Left renal pelvis (tissue), 4 donors: ENCODE measurements at places on chromosomes 1 and 21. TPM values are rescaled to one million over a fixed set of nuclear protein-coding genes. Genes with fewer than 3 reads are reported as not detected.

Gene ZNHIT6
- polyA plus RNA-seq, result 35.8 TPM

DNA sequence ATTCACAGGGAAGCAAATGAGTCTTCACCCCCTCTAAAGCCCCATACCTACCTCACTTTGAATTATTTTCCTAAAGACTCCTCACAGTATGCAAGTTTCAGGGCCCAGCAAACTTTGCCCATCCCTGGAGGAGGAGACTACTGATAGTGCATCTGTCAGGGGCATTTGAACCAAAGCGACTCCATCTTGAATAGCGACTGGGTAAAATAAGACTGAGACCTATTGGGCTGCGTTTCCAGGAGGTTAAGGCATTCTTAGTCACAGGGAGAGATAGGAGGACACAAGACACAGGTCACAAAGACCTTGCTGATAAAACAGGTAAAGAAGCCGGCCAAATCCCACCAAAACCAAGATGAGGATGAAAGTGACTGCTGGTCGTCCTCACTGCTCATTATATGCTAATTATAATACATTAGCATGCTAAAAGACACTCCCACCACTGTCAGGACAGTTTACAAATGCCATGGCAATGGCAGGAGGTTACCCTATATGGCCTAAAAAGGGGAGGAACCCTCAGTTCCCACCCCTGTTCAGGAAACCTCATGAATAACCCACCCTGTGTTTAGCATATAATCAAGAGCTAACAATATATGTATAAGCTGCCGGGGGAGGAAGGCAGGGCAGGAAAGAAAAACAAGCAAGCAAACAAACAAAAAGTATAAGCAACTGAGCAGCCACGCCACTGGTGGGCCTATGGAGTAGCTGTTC, 3.3 kb upstream of the PKNOX1 start:
- DNase-seq, result no peak

DNA sequence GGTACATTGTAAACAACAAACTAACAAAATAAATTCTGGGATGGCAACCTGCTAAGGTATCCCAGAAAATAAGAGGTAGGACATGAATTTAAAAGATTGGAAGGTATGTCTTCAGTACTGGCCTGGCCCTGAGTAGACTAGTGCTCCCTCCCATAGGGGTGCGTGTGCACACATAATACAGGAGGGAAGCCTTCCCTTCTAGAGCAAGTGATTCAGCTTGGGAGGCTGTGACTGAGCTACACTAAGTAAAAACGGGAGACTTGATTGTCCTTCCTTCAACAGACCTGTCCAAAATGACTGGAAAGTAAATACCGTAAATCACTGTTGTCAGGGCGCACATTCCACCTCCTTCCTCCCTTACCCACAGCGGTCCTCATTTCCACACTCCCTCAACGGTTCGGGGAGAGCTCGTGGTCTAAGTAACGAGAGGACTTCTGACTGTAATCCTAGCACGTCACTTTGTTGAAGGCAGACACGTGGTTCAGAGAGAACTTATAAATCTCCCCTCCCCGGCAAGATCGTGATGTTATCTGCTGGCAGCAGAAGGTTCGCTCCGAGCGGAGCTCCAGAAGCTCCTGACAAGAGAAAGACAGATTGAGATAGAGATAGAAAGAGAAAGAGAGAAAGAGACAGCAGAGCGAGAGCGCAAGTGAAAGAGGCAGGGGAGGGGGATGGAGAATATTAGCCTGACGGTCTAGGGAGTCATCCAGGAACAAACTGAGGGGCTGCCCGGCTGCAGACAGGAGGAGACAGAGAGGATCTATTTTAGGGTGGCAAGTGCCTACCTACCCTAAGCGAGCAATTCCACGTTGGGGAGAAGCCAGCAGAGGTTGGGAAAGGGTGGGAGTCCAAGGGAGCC, at the start of gene TGFB2:
TGFB2 (plus strand) TSS at position 523 of the 859 bp plus-strand sequence. CDS start 1,366 bp downstream, outside the sequence.
- no peak for DNase-seq

GRCh38 chr21:45545691-45546531, 3.7 kb upstream of the SLC19A1 start:
- no peak for DNase-seq

DNA sequence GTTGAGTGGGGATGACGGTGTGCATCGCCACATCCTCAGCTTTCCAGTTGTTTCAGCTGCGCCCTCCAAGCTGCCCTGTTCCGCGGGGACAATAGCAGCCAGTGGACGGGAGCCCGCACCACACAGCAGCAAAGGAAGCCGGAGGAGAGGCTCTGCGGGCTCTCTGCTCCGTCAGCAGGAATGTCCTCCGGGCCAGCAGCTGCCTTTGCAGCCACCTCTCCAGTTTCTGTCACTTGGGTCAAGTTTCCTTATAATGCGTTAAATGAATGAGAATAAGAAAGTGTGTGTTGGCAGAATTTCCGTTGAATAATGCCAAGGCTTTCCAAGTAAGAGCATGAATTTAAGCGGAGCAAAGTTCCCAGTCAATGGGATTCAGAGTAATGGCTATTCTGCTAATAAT, 263.3 kb downstream of the KIF26B start:
- DNase-seq, result no peak

DNA sequence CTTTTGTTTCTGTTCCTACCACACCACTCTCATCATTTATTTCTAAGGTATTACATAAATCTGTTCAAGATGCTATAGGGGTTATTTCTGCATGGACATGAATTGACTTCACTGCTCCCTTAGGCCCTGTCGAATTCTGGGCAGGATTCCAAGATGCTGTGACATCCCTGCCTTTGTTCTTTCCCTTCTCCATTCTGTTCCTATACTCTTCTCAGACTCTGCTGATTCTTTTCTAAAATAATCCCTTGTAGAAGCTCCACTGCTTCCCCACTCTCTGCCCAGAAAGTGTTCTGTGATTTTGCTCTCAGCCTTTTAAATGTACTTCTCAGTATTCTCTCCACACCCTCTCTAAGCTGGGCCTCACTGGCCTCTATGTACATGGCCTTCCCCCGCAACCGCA, 99.2 kb downstream of the PHTF1 start:
- no peak for DNase-seq

DNA sequence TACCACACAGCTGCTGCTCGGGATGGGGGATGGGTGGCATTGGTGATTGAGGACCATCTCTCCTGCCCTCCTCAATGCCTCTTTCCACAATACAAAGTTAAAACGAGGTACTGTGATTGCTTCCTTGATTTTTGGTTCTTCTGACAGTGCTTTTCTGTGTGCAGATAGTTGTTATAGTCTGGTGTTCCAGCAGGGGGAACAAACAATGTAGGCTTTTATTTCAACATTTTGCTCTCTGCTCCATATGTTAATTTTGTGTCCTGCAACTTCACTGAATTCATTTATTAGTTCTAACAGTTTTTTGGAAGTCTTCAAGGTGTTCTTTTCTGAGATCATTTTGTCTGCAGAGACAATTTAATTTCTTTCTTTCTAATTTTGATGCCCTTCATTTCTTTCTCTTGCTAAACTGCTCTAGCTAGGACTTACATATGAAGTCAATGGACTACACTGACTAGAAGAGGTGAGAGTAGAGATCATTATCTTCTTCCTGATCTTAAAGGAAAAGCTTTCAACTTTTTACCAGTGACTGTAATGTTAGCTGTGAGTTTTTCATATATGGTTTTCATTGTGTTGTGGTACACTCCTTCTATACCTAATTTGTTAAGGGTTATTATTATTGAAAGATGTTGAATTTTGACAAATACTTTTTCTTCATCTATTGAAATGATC, 45.4 kb downstream of the TNFSF18 start:
- no peak for DNase-seq

- DNase-seq, result no peak
Observed at GRCh38 chr21:42587036-42587435, 66.4 kb upstream of the PDE9A start.

DNA sequence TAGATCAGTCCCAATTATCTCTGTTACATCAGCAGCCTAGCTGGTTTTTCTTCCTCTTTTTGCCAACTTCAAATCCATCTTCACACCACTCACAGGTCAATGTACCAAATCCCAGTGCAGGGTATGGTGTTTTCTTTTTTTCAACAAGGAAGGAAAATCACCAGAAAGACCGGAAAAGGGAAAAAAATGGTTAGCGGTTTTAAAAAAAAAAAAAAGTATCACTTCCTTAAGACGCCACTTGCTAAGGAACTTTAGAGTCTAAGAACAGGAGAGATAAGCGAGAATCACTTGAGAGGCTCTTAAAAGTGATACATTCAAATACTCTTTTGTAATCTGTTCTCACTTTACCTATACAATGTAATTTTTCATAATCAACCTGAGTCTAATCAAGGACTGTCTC, 3.1 kb upstream of the OR10J1 start:
- DNase-seq, result no peak

GRCh38 chr1:121525355-121525754, 340.6 kb downstream of the SRGAP2C start:
- no peak for DNase-seq

DNA sequence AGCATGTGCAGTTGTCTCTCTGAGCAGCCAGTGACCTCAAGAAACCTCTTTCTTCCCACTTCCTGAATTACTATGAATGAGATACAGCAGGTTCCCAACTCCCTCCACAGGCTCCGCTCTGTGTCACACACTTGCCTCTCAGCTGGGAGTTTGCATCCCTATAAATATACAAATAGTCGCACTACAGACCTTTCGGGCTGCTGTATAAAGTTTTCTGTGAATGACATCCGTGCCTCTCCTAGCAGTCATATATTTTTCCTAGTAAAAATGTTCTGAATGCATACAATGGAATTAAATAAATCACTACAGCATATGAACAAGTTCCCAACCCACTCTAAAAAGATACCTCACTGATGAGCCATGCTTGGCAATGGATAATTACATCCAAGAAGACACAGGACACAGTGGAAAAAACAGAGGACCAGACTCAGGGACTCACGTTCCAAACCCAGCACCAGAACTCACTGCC, 66.8 kb downstream of the CAPZB start:
- no peak for DNase-seq

DNA sequence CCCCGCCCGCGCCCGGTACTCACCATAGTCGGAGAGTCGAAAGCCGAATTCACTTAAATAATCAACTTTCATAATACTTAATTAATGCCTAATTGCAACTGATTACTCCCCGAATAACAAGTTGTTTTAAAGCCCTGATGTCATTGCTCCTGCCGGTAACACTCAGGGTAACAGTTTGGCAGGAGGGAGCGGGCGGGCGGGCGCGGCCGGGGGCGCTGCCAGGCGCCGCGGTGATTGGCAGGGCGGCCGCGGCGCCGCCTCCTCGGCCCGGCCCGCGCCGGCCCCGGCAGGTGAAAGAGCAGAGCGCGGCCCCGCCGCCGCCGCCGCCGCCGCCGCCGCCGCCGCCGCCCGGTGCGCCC, 102.2 kb downstream of the CASZ1 start:
- DNase-seq, result no peak

- no peak for DNase-seq
Observed at GRCh38 chr1:240607006-240607405, 4.9 kb downstream of the GREM2 start.

Gene SLC19A1
- polyA plus RNA-seq, result 55.2 TPM

Gene OLIG2
- not detected for polyA plus RNA-seq

DNA sequence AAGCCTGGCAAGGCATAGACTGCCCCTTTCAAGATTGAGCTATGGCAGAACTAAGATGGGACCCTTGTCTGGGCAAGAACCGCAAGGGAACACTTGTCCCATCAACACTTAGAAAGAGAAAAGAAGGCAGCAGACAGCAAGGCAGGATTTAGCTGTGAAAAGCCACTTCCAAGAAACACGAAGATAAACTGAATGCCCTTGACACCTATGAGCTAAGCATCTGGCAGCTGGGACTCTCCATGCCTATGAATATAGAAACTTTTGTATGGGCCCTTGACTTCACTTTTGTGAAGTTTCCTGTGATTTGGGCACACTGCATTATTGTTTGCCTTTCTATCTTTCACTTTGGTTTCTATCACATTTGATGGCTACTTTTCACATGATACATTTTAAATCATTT, 24.9 kb upstream of the CACNA1E start:
- DNase-seq, result no peak
